ENCODE measurements at places on chromosomes 4 and X. TPM values are rescaled to one million over a fixed set of nuclear protein-coding genes. Genes with fewer than 3 reads are reported as not detected.

GRCh38 chr4:102598762-102599374 lies 97.7 kb downstream of the NFKB1 start:
- DNase-seq, result no peak

- no peak for DNase-seq
These were observed 139.4 kb upstream of the BOD1L1 start for GRCh38 chr4:13766761-13767540.

- no peak for DNase-seq
These were observed 41.3 kb upstream of the PRKG2 start for GRCh38 chr4:81256059-81256970.

DNA sequence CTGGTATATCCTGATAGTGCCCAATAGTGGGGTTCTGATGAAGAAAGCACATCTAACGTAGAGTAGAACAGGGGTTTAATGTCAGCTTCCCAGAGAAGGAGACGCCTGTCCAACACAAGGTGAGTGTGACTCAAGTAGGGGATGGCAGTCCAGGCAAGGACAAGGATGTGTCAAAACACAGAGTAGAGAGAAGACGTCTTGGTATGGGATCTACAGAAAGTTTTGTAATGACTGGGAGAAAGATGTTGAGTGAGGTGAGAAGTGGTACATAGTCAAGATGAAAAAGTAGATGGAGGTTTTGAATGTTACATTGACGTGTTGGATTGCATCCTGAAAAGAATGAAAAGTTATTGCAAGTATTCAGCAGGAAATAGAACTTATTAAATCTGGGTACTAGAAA lies 124.4 kb downstream of the TMA16 start:
- no peak for DNase-seq

DNA sequence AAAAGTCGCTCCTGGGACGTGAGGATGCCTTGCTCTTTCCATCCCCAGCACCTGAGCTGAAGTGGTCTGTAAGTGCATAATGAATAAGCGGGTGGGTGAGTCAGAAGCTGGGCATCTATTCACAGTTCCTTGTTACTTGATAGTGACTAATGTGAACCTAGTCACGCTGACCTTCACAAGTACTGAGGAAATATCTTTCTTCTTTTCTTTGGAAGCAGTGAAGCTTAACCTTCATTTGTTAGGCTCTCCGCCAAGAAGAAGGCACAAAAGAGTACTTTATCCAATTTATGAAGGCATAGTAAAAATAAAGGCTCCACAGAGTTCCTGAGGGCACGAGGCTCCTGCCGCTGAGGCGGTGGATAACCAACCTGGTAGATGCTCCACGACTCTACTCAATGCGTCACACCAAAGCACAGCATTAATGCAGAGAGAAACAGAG lies 475.7 kb upstream of the SLIT2 start:
- DNase-seq, result no peak

The SHROOM2 gene
- total RNA-seq, result 0.60 TPM

The NPNT gene
- 4.7 TPM for total RNA-seq

The SMIM43 gene
- not detected for total RNA-seq

The TLR6 gene
- total RNA-seq, result 1.5 TPM

The WDR17 gene
- 0.43 TPM for total RNA-seq

The GPC4 gene
- total RNA-seq, result 9.9 TPM

The SLC25A43 gene
- 2.2 TPM for total RNA-seq

The HS6ST2 gene
- 0.08 TPM for total RNA-seq

The DDX53 gene
- not detected for total RNA-seq

The GAGE2A gene
- not detected for total RNA-seq

The PCDH10 gene
- total RNA-seq, result 0.03 TPM

The SYN1 gene
- 11.1 TPM for total RNA-seq

The ZIC3 gene
- total RNA-seq, result not detected

Measured in Right ventricle myocardium inferior (tissue), 1 donor.